ENCODE measurements at places on chromosomes 1 and 21. TPM values are rescaled to one million over a fixed set of nuclear protein-coding genes. Genes with fewer than 3 reads are reported as not detected.

Gene G0S2
- 4.7 TPM for polyA plus RNA-seq

Gene KRTAP21-2
- not detected for polyA plus RNA-seq

Gene NECTIN4
- polyA plus RNA-seq, result 0.16 TPM

DNA sequence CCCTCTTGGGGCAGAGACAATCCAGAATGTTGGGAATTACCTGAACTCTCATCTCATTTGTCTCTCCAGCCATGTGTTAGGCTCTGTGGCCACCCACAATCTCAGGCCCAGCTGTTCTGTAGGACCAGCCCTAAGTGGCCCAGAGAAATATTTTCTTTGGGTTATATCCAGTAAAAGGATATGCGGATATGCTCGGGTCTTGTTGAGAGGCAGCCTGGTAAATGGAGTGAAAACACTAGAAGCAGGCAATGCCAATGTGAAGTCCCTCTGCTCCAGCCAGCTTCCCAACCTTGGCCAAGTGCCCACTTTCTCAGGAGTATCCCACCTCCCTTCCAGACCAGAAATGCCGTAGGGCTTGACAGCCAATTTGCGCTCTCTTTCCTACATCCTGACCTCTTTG lies 192.2 kb downstream of the ST6GALNAC3 start:
- no peak for DNase-seq

Gene ZNF436
- 14.2 TPM for polyA plus RNA-seq

DNA sequence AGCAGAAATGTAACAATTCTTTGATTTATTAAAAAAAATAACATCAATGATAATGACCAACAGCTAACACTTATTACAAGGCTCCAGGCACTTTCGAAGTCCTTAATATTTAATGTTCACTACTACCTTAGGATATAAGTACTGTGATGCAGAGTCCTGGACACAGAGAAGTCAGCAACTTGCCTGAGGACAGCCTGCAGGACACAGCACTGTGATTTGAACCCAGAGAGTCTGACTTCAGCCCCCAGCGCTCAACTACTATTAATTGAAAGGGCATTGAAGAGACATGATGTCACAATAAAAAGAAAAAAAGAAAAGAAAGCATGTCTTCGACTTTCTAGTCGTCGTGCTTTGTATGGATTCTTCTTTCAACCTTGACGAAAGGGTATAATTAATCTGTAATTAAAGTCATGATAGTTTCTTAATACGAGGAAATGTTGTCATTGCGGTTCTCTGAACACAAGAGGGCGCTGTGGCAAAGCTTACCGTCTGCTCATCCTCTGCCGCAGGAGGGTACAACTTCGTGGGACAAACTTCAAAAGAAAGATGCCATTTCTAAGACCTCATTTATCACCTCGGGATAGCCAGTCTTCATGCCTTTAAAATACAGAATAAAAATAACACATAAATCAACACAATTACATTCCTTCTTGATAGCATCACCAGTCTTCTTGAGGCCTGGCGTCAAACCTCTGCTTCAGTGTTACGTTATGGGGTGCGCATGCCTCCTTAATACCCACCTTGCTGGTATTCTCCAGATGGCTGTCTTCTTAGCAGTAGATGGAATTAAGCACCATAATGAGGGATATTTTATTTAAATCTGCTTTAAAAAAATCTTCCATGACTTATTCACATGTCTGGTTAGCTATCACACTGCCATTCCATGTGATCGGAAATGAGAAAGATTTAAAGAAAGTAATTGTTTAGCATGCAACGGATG lies 240.1 kb downstream of the DISC1 start:
- no peak for DNase-seq

DNA sequence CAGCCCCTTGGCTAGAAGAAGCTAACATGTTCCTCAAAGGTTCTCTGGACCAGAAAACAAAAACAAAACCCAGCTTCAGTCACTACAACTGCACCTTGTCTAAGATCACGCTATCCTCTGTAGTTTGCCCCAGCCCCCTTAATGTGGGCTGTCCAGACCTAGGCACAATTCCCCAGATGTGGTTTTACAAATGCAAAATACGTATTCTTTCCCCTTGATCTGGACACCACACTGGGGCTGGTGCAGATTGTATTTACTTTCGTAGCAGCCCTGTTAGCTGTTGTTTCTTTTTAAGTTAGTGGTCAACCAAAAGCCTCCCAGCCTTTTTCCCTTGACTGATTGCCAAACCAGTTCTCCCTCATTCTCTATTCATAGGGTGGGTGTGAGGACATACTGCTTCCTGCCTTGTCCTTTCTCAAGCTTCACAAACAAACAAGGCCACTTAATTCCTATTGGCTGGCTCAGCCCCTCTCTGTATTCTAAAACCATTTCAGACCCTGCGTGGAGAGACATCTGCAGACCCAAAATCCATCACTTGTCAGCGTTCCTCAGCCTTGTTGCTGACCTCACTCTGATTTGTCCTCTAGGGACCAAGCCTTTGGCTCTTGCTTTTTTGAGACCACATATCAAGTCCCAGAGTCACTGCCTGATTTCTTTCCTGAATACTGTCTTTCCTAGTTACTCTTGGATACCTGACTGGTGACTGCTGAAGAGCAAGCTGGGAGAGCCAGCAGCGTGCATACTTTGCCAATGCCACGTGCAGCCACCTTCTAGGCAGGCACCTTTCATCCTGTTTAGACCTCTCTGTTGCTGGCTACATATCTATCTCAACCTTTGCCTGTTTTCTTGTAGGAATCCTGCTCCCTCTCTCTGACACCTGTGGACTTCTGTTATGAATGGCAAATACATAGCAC lies 96.4 kb upstream of the RAB3GAP2 start:
- DNase-seq, result no peak

DNA sequence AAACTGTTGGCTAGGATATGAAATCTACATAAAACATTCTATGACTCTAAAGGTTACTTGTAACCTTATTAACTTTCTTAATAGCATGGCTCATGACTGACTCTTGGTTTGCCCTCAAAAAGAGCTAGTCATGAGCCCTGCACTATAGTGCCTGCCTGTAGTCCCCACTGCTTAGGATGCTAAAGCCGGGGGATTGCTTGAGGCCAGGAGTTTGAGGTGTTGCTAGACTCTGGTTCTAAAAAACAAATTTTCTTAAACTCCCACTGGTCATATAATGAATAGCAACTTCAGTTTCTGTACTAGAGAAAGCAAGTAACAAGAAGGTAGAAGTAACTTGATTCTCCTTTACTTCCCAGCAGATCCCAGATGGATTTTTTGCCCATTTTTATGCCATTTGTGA lies 15.8 kb upstream of the NEXN start:
- DNase-seq, result no peak

Gene TMEM52
- 0.53 TPM for polyA plus RNA-seq

Gene ADGRB2
- 7.2 TPM for polyA plus RNA-seq

DNA sequence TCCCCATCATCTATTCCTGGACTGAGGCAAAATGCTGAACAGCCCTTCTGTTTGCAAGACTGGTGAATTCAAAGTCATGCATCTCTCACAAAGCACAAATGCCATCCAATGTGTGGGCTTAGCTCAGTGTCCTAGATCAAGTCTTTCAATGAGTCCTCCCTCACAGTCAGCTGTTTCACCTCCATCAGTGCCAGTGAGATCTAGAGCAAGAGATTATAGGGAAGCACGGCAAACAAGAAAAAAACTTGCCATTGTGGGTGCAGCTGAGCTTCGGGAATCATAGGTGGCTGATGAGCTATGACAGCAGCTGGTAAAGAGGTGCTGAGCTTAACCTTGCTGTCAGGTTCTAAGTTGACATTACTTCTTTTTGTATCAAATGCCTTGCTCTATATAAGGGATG lies 130.2 kb downstream of the LMX1A start:
- no peak for DNase-seq

GRCh38 chr1:113984710-113985109 lies 5.4 kb downstream of the OLFML3 start:
- no peak for DNase-seq

Gene COL8A2
- polyA plus RNA-seq, result 1.5 TPM

Gene CCDC24
- polyA plus RNA-seq, result 1.6 TPM

Gene SCYL3
- 9.8 TPM for polyA plus RNA-seq

Gene LCE1A
- polyA plus RNA-seq, result not detected

DNA sequence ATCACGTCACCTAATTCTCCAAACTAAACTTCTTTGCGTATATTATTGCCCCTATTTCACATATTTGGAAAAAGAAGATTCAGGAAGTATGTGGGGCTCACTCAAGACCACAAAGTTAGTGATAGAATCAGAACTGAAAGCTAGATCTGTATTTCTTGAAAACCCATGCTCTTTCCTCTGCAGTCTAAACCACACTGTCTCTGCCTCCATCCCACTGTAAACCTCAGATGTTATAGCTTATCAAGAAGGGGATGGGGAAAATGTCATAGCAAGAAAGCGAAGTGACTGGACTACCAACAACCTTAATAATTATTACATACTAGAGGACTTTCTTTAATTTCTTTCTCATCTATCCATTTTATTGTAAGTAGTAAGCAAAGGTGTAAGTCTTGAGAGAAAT lies 257.7 kb upstream of the SGIP1 start:
- no peak for DNase-seq

GRCh38 chr21:42923553-42924432 lies 1.6 kb downstream of the ERVH48-1 start:
- DNase-seq, result peak; percentile 77

DNA sequence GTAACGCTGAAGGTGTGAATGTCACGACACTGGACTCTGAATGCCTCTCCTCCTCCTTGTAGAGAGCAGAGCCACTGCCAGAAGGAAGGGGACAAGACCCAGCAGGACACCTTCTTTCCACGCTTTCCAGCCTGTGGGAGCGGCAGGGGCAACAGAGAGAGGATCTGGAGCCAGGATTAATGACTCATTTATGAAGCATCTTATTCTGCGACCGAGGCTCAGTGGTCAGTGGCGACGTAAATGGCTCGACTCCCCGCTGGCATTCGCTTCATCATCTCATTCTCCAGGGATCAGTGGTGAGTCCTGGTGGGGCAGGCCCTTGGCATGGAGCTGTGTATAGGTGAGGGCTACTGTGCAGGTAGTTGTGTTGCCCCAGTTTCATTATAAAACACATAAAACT lies 4.6 kb downstream of the SLC37A1 start:
- no peak for DNase-seq

Gene SPOCD1
- 78.8 TPM for polyA plus RNA-seq

Gene IQCC
- polyA plus RNA-seq, result 1.2 TPM

DNA sequence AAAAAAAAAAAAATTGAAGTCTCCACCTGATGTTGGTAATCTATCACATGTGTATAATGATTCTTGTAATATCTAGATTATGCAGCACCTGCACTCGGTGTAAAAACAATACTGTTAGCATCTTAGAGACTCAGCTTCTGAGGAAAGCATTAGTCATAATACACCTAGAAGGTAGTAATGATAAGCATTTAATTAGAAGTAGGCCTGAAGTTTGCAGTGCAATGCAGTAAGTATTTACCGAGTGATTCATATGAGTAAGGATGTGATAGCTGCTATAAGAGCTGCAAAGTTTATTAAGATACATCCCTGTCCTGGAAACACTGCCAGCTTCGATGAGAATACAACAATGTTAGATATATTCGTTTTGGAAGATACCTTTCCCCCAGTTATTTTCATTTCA lies 196.4 kb downstream of the GREM2 start:
- DNase-seq, result no peak

Gene OLFML2B
- polyA plus RNA-seq, result 0.68 TPM

Gene HECTD3
- polyA plus RNA-seq, result 40.8 TPM

Gene NHLH1
- 0.19 TPM for polyA plus RNA-seq

DNA sequence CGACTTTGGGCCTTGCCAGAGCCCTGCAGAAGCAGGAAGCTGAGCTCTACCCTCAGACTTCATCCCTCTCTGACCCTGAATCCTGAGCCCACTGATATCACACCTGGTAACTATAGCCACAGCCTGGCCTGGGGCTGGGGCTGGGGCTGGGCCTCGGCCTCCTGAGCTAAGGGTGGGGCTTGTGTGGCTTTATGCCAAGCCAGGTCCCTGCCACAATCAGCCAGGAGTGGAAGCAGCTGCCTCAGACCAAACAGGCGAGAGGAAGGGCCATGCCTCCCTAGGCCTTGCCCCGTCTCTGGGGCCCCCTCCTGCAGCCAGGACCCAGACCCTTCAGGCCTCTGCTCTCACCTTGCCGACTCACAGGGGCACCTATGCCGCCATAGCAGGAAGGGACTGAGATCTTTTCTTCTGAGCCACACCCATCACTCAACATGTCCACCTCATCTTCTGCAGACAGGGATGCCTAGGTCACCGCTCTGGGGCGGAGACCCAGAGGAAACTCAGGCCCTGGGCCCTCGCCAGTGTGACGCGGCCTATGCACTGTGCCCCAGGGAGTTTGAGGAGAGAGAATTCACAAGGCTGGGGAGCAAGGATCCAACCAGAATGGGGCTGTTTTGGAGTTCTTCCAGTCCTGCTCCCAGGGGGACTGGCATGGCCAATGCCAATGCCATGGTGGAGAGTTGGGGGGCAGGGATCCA lies 5.7 kb downstream of the UBXN11 start:
- DNase-seq, result no peak

GRCh38 chr1:95744731-95745130 lies 510.7 kb downstream of the RWDD3 start:
- no peak for DNase-seq

Gene EFNA4
- 12.9 TPM for polyA plus RNA-seq

Gene CD1B
- polyA plus RNA-seq, result not detected

DNA sequence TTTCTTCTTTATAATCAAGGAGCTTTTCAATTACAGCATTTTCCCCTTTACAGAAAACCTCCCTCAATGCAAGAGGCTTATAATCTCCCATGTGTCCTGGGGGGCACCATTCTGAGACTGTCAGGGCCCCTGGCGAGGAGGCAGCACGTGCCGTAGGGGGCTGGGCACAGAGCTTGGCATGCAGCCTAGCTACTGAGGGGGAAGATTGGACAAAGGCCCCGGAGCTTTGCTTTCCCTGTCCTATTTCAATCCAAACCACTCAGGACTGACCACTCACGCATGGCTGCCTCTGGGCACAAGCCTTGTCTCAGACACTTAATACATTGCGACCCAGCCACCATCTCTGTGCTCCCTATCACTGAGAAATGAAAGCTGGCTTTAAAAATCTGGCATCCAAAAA lies 2.8 kb upstream of the RAP1GAP start:
- DNase-seq, result no peak

DNA sequence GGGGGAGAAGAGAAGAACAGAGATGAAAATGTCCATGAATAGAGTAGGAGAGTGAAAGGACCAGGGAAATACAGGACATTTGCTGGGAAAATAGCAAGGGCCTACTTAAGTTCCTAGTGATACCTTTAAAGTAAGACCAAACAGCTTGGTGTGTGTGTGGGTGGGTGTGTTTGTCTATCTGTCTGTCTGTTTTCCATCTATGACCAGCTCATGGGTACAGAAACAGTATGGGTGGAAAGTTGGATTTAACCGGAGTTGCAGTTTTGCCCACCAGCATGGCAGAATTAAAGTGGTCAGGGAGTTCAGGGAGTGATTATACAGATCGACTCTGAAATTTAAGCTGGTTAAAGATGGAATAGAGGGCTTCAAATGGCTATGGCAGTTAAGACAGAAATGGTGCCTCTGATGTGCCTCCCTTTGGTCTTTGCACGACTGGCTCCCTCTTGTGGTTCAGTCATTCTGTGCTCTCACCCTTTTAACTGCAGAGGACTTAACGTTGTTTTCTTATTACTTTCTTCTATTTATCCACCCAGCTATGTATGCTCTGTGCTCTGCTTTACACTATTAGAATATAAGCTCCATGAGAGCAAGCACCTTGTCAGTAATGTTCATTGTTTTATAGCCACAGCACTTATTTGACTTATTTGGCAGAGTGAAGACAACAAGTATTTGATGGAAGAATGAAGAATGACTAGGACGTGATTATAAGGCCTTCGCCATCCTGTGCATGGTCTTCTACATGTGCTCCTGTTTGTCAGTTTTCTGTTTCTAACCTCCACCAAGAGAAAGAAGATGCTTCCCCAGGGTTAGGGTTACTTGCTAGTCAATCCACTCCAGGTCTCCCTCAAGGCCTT lies 72.7 kb upstream of the AK4 start:
- DNase-seq, result no peak

Gene AMIGO1
- polyA plus RNA-seq, result 1.5 TPM

Data from AG04450 (cell line).